ENCODE measurements at places on chromosomes 1 and 21.
A peak's percentile ranks its signal among the peaks of the same experiment; 100 is the strongest.

GRCh38 chr21:42254651-42255601 is 36.0 kb downstream of the ABCG1 start:
- DNase-seq, result no peak

GRCh38 chr21:34553151-34553952 is 41.3 kb upstream of the KCNE1 start:
- DNase-seq, result no peak

DNA sequence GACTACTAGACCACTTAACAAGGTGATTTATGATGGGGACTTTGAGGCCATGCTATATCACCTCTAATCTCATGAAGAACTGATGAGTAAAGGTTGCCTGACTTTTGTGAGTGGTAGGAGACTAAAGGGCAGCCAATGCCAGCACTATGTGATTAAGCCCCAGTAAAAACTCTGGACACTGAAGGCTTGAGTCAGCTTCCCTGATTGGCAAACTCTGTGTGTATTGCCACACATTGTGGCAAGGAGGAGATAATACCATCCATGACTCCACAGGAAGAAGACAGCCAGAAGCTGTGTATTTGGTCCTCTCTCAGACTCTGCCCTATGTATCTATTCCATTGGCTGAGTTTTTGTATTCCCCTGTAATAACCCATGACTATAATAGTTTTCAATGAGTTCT is 413.3 kb upstream of the ZRANB2 start:
- DNase-seq, result no peak

DNA sequence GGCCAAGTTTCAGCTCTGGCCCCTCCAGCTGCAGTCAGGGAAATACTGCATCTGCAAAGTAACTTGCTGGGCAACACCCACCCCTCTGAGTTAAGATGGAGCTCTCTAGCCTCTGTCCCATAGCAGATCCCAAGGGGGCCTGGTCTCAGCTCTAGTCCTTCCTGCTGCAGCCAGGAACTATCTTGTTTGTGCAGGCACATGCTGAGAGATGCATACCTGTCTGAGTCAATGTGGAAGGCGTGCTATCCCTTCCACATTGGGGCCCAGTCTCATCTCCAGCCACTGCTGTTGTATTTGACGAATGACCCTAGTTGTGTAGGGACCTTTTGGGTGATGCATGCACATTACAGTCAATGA is 76.4 kb downstream of the CTH start:
- DNase-seq, result no peak

- DNase-seq, result peak; percentile 28
Measured at GRCh38 chr1:106022312-106022902, 1034.1 kb upstream of the PRMT6 start.

DNA sequence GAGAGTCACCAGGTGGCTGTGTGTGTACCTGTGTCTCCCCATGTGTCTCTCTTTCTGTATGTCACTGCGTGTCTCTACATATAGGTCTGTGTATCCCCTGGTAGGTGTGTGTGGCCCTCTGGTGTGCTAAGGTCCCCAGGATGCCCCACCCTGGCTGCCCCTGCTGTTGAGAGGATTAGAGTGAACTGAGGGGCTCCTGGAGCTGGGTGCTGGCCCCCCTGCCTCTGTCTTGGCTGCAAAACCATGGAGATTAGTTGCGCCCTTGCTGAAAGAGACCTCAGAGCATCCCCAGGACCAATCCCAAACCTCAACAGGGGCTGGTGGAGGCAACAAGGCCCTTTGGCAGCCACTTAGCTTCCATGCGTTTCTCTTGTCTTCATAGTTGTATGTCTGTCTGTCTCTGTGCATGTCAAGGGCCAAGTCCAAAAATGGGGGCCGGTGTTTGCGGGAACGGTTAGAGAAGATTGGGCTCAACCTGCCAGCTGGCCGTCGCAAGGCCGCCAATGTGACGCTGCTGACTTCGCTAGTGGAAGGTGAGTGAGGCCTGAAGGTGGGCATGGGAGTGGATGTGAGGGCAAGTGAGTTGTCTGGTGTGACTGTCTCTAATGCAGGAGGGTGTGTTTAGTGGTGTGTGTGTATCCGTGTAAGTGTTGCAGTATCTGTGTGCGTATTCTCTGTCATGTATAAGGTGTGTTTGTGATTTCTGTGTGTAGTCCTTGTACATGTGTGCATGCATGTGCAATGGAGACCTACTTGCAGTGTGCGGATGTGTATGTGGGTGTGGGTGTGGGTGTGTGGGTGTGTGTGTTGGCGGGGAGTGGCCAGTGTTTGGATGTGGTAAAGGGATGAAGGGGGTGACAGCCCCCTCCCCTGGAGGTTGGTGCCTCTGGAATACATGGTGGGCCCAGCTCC is 16.7 kb downstream of the TFAP2E start:
- DNase-seq, result no peak

- no peak for DNase-seq
Measured at GRCh38 chr1:33515112-33515511, 42.7 kb downstream of the ZSCAN20 start.

GRCh38 chr1:197738927-197739326 is 36.4 kb downstream of the DENND1B start:
- no peak for DNase-seq

- DNase-seq, result peak; percentile 5
Measured at GRCh38 chr1:37325010-37325409, 149.4 kb upstream of the ZC3H12A start.

GRCh38 chr1:920010-920409 is 3.7 kb upstream of the SAMD11 start:
- no peak for DNase-seq

DNA sequence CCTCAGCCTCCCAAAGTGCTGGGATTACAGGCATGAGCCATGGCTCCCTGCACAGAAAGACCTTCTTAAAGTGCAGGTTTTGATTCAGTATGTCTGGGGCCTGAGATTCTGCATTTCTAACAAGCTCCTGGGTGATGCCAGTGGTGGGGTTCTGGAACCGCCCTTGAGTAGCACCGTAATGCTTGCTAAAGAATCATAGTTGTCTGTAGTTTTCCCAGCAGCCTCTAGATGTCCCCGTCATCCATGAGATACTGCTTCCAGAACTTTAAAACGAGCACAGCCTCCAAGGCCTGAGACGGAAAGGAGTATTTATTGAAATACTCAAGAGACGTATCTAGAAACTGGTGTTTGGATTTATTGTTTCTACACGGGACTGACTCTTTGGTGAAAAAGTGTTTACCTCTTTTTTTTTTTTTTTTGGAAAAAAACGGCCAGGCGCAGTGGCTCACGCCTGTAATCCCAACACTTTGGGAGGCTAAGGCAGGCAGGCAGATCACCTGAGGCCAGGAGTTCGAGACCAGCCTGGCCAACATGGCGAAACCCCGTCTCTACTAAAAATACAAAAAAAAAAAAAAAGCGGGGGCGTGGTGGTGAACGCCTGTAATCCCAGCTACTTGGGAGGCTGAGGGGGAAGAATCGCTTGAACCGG is 2.6 kb upstream of the TOR3A start:
- DNase-seq, result peak; percentile 88

DNA sequence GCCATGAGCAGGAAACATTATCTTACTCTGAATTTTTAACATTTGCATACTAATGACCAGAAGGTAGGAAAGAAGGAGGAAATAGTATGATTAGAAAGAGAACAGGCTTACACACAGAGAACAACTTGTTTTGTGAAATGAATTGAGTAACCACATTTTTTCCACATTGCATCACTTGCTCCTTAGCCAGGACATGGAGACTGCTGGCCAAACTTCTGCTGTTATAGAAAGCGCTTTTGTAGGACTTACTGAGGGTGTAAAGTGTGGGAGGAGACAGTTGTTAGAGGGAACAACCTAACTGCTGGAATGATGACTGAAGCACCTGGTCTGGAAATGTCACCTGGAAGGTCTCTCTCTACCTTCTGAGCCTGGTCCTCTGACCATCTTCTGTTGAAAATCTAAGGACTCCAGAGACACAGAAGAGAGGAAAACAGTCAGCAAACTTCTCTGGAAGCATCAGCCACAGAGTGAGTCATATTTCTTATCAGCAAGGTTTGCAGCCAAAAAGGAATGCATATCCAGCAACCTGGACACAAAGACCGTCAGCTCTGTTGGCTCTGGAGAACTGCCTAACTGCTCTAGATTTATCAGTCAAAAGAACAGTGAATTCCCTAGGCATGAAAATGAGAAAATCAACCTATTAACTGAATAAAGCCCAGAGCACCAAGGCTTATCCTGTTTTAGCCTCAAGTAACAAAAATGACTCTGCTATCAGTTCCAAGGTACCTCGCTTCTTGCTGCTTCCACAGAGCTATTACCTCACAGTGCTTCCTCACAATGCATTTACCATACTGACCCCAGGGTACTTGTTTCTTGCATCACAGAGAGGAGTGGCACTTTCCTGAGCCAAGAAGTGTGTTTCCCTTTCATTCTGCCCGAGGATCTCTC is 88.0 kb upstream of the SLFNL1 start:
- DNase-seq, result peak; percentile 23

- no peak for DNase-seq
Measured at GRCh38 chr1:170559166-170559565, 27.2 kb downstream of the GORAB start.

DNA sequence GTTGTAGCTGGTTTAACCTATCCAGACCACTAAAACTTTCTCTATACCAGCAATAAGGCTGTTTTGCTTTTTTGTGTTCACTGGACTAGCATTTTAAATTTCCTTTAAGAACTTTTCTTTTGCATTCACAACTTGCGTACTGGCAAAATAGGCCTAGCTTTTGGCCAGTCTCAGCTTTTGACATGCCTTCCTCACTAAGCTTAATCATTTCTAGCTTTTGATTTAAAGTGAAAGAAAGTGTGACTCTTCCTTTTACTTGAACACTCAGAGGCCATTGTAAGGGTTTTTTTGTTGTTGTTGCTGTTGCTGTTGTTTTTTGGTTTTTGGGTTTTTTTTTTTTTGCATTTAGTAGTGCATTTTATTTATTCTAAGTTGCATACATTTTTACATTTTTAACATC is 15.2 kb downstream of the RPAP2 start:
- DNase-seq, result no peak

DNA sequence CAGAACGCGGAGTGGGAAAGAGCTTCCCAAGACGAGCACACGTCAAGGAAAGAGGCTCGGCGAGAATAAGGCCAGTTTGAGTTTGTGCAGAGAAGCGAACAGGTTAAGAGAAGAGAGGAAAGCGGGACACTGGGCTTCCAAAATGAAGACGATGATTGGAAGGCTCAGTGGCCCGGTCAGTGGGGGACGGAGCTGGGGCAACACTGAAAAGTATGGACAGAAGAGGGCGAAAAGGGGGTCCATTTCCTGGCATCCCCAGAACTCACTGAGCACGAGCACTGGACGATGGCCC is 258 bp downstream of the CCT3 start:
- DNase-seq, result no peak

GRCh38 chr1:15693371-15693770 is 9.3 kb downstream of the PLEKHM2 start:
- no peak for DNase-seq

DNA sequence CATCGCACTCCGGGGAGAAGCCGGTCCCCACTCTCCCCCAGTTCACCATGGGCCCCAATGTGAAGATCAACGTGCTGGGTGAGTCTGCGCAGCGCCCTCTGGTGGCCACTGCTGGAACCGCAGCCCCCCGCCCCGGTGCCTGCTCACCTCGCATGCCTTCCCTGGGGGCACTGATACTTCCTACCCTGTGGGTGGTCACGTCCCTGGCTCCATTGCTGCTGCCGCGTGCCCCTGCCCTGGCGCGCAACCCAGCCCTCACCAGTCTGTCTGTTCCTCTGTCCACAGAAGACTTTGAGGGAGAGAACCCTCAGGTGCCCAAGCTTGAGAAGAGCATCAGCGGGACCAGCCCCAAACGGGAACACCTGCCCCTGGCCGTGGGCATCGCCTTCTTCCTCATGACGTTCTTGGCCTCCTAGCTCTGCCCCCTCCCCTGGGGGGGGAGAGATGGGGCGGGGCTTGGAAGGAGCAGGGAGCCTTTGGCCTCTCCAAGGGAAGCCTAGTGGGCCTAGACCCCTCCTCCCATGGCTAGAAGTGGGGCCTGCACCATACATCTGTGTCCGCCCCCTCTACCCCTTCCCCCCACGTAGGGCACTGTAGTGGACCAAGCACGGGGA is 7.6 kb downstream of the EFNA3 start:
- DNase-seq, result peak; percentile 78

DNA sequence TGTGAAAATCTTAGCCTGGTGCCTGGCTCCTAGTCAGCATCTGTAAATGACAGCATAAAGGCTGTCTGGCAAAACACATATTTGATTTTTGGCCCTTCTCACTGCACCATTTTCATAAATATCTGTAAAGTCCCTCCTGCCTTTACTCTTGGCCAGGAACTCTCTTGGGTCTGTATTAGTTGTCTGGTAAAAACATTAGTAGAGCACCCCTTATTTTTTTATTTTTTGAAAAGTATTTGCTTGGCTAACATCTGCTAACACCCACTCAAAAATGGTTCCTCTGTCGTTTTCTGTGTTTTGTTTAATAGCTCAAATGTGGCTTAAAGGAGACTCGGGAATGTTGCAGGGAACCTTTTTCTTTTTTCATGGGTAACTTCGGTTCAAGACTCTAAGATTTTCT is 293.4 kb downstream of the HMCN1 start:
- DNase-seq, result no peak

DNA sequence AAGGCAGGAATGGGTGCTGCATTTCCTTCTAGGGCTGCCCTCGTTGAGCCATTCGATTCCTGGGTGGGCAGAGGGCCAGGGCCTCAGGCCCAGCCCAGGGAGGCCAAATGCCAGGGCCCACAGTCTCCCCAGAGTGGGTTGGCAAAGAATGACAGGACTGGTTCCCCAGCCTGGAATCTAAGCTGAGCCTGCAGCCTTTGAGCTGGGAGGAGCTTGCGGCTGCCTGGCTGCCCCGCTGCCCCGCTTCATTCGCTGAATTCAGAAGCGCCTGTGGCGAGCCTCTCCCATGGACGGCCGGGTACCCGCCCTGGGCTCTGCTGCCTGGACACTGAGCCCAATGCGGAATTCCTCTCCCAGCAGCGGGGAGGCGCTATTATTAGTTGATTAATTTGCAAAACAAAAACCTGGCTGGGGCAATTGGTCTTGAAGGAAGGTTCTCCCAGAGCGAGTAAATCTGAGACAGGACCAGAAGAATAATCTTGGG is 32.3 kb upstream of the TARDBP start:
- peak; percentile 89 for DNase-seq

DNA sequence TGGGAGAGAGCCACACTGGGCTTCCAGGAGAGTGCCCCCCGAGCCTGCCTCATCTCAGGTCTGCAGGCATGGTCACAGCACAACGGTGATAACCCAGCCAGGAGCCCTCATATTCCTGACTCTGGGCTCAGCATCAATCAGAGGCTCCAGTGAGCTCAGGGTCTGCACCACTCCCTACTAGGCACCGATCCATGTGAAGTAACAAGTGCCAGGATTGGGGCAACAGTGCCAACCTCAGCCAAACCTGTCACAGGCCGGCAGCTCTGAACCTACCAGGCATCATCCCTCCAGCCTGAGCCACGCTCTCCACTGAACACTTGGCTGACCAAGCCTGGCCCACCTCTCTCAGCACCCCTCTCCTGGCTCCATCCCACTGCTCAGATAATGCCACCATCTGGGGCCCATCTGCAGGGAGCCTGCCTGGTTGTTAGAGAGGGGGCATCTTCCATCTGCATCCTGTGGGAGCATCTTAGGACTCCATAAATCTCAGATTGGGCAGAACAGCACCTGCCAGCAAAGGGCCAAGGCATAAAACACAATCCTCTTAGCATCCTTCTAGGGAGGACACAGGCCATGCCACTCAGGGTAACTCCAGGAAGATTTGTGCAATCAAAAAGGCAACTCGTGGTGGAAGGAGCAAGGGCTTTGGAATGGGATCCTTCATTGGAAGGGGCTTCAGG is 213.7 kb upstream of the CSF3R start:
- no peak for DNase-seq

Data from SK-MEL-5 (cell line).